Left renal pelvis (tissue), 4 donors: ENCODE measurements at places on chromosomes 12 and 14.

DNA sequence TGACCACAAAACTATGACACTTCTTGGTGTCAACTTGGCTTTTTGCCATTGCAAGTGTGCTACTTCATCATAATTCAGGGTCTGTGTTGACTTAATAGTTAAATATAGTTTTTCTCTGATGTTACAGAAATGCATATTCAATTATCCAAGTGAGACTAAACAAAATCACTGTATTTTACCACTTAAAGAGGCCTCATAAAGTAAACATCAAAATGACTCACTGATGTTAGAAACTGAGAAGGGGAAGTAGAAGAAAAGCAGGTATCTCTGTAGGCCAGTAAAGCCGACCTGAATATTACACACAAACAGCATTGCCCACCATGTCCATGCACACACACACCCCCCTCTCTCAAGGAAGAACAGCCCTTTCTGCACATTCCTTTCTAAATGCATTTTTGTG lies 55.4 kb downstream of the RPAP3 start:
- no peak for DNase-seq

DNA sequence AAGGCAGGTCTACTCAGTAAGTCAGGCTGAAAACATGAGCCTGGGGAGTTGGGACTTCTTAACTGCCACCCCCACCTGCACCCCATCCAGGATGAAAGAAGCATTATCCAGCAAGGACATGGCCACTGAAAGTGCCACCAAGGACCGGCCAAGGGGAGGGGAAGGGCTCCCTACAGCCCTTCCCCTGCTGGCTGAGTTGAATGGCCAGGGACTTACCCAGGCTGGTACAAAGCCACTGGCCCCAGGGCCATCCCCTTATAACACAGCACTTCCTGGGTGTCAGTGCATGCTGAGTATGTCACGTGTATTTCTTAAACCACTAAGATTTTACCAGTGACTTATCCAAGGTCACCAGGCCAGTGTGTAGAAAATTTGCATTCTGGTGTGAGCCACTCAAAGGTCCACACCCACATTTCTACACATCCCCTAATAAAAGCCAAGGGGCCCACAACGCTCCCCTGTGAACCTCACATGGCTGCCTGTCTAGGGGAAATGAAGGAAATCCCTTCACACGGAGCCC lies 29.3 kb upstream of the ZFP36L1 start:
- no peak for DNase-seq

GRCh38 chr14:54778618-54779345 lies 123.8 kb downstream of the GCH1 start:
- no peak for DNase-seq

DNA sequence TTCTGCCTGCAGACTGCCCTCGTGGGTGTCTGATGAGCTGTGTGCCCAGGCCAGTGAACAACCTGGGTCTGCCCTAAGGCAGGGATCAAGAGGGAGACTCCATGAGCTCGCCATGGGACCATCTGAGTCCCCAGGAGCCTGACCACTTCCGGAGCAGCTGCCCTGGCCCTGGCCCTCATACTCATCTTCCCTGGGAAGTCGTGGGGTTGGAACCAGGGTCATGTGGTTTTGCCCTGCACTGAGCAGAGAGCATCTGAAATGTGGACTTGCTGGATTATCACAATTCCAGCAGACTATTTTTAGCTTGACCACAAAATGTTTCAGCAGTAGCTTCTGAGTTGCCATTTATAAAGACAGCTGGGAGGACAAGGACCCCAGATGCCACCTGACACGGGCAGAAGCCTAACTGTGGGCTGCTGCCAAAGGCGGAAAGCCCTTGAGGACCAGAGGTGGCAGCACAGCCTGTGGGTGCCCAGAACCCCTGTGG lies 6.7 kb downstream of the BTBD6 start:
- no peak for DNase-seq

- DNase-seq = no peak
These were observed 14.6 kb upstream of the GNG2 start for GRCh38 chr14:51845811-51846210.

DNA sequence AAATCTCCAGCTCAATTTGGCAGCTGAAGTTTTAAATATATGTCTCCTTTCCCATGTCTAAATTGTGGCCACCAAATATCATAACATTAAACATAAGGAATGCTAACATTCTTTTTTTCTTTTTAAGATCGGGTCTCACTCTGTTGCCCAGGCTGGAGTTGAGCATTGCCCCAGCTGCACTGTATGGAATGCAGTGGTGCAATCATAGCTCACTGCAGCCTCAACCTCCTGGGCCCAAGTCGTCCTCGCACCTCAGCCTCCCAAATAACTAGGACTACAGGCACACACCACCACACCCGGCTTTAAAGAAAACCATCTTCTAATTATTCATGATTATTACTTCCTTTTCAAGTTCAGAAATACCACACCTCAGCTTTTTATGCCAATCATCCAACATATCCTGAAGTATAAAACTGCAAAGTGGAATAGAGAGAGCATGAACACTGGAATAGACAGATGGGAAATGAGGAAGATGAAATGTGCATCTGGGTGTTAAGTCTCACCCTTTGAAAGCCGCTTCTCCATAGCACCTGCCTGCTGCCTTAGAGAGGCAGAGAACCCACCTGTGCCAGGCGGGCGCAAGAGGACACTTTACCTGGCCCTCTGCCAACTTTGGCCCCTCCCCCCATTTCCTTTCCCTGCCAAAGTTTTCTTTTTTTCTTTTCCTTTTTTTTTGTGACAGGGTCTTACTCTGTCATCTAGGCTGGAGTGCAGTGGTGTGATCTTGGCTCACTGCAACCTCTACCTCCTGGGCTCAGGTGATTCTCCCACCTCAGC lies 2.8 kb upstream of the EML1 start:
- no peak for DNase-seq

DNA sequence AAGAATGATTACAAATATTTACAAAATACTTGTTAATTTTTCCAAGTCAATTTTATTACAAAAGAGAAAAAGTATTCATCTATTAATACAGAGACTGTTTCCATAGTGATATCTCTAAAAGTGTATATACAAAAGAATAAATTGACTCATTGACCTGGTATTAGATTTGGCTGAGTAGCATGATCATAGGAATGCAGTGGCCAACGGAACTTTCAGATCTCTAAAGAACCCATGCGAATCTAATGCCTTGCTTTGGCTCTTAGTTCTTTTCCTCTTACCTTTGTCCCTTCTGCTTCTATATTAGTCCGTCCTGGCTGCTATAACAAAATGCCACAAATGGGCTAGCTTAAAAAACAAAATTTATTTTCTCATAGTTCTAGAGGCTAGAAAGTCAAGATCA lies 717.8 kb downstream of the TMTC2 start:
- DNase-seq = no peak

- DNase-seq = no peak
These were observed 415.4 kb downstream of the ZFP36L1 start for GRCh38 chr14:68377459-68377858.

DNA sequence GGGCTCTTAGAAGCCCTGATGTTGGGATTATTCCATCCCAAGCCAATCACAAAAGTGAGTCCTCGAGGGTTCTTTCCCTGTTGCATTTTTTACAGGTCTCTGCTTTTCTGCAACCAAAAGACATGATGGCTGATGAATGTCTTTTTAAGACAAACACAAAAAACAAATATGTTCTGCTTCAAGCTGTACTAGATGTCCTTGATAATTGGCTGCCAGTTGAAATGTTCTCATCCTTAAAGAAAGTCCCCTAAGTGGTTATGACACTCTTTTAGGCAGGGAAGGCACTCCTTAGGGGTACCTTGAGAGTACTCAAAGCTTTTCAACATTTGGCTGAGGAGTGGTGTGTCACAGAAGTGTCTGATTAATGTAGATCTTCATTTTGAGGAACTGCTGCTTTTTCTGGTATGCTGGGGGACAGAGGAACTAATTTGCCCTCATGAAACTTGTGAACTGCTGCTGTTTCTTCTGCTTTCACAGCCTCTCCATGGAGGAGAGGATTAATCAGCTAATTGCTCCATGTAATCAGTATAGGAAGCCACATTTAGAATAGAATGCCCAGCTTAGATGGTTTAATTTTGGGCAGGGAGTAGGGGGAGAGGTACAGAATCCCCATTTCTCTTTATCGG lies 22.8 kb upstream of the IGF1 start:
- DNase-seq = no peak

- no peak for DNase-seq
These were observed 32.0 kb downstream of the SSH1 start for GRCh38 chr12:108825201-108825950.

DNA sequence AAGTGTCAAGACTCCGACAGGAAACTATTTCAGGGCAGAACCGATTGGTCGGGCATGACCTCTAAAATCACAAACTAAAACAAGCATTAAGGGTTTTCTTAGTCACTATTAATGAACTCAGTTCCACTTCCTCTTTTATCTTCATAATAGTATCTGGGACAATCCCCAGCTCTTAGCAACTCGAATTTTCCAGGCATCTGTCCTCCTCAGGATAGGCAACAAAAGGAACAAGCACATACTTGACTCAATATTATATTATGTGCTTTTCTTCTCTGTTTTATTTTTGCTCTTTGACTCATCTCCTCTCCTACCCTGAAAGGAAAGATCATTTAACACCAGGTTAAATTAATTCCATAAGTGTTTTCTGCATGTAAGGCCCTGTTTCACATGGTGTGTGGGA lies 638.3 kb upstream of the TBX3 start:
- DNase-seq = no peak

GRCh38 chr12:40262657-40263056 lies 37.9 kb downstream of the LRRK2 start:
- no peak for DNase-seq

- DNase-seq = peak; percentile 38
These were observed 835 bp downstream of the MYL6 start for GRCh38 chr12:56158926-56159461.

DNA sequence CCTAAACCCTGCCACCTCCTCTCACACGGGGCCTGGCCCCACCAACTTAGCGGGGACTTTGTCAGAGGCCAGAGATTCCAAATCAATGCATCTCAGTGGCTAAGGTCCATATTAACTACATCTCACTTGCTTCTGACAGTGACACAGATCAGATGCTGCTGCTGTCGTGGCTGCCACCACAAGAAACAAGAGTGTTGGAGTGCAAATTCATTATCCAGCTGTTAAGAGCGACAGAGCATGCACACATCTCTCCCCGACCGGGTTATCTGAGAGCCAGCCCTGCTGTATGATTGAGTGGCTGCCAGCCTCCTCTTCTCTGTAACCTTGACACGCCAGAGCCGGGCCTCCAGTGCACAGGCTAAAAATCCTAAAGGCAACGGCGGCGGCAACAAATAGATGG lies 40.2 kb downstream of the SPRING1 start:
- no peak for DNase-seq

DNA sequence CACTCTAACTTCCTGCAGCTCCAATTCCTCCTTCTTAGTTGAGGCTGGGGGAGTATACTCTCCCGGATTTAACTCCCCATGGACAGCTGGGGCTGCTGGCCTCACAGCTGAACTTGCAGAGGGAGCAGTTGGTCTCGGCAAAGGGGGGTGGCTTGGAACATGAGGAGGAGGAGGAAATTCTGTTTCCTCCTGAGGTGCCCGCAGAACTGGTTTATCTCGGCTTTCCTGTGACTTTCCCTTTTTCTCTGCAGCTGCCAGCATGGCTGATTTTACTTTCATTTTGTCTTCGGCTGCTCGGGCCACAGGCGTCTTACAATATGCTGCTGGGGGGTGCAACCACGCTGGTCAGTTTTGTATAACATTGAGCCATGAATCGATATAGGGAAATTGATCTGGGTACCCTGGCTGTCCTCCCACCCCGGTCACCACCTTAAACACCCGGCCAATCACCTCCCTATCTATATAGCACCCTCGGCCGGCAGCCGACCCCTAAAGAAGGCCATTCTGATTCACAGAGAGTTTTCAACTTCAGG lies 1317.6 kb downstream of the TMEM121 start:
- no peak for DNase-seq

DNA sequence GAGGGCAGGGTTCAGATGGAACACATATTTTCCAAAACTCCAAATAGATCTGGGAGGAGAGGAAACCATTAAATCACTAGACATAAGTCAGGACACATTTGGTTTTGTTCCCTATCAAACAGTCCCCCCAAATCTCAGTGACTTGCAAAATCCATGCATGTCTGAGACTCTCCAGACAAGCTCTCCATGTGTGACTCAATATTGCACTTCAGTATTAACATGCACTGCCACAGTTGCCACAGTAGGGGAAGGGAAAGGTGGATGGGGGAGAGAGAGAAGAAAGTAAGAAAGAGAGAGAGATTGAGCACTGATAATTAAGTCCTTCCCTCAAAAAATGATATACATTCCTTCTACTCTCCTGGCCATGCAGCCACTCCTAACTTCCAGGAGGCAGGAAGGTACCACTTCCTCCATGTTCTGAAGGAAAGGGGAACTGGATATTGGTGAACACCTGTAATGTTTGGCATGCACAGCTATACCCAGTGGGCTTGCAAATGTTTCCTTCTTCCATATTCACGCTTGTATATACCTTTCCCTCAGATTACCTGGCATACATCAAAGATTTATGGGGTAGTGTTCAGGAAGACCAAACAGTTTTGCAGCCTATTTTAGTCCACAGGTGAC lies 310.0 kb downstream of the ZFP36L1 start:
- DNase-seq = no peak

DNA sequence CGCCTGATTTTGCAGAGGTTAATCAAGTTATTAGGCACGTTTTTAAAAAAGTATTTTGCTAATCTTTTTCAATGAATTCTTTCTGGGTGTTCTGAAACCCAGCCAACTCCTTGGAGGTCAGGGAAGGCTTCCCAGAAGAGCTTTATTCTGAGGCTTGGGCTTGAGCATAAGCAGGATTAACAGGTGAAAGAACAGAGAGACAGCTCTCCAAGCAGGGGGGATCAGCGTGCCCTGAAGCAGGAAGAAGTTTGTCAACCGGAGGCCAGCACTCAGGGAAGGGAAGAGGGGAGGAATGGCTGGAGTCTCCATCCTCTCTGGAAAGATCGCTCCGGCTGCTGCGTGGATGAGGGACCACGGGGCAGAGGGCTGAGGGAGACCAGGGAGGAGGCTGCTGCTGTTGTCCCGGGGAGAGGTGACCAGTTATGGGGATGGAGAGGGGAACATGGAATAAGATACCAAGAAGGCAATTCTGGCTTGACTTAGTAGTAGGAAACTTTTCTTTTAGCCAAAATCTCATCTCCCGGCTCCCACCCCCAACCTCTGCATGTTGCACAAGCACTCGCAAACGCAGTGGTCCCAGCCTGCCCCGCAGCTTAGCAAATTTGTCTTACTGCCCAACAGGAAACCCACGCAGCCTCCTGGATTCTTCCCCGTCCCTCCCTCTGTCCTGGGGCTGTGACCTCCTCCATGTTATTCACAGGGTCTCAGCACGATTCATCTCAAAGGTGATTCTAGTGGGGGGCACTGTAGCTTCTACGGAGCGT lies 1.1 kb upstream of the SSH1 start:
- no peak for DNase-seq

DNA sequence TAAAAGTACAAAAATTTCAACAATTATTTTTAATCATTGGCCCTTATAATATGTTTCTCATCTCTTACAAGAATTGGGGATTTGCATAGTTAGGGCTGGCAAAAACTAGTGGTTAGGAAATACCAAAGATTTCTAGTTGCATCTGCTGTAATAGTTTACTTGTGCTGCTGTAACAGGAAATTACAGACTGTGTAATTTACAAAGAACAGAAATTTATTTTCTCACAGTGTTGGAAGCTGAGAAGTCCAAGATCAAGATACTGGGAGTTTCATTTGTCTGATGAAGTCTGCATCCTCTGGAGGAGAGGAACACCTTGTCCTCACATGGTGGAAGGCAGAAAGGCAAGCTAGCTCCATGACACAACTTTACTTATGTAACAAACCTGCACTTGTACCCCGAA lies 157.0 kb downstream of the FLRT2 start:
- no peak for DNase-seq
